ENCODE measurements at places on chromosomes 13 and 19.

DNA sequence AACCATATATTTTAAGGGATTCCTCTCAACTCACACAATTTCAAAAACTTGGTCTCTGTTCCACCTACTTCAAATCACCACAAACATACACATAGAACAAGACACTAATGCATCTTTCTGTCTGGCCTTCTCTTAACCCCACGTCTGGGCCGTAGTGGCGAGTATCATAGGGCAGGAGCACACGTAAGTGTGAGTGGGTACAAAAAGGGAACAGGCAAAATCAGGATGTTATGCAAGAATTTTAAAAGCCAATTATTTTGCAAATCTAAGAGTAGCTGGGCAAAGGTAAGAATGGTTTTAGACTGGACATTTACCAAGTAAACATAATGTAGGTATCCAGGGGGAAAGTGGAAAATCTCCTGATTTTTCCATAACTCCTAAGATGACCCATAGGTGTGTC lies 35.1 kb downstream of the MTMR6 start:
- H3K4me1 ChIP-seq, result no peaks in the 10 kb centered on the region
- DNase-seq, result no peak
- no peak overlapping the region for H3K4me3 ChIP-seq
- no peak overlapping the region for H3K27ac ChIP-seq
- peaks cover 4% of the 10 kb centered on the region for H3K36me3 ChIP-seq

DNA sequence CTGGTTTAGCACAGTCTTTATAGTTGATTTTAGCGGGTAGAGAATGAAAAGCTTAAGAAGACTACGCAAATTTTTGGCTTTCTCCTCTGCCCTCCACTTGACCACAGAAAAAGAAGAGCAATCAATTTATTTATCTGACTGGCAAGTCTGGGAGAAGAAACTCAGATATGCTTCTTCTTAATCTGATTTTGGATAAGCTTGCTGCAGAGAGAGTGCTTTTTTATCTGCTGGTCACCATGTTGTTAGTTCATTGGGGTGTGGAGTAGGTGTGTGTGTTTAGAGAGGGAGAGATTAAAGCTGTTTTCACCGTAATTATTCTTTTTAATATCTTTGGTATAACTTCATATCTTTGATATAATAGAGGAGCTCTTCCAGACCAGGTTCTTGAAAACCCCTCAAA lies 471.4 kb upstream of the SLC10A2 start:
- no peaks in the 10 kb centered on the region for H3K36me3 ChIP-seq
- H3K4me3 ChIP-seq, result no peak overlapping the region
- H3K4me1 ChIP-seq, result no peaks in the 10 kb centered on the region
- DNase-seq, result no peak
- H3K27me3 ChIP-seq, result no peaks in the 10 kb centered on the region

- peaks cover 13% of the 10 kb centered on the region for H3K4me1 ChIP-seq
- H3K27ac ChIP-seq, result peak overlapping the region; percentile 70
- H3K4me3 ChIP-seq, result no peak overlapping the region
Measured at GRCh38 chr13:20461481-20461859, 64.2 kb downstream of the CRYL1 start.

- DNase-seq, result peak; percentile 51
- no peaks in the 10 kb centered on the region for H3K4me1 ChIP-seq
- peak overlapping the region; percentile 95 for H3K4me3 ChIP-seq
Measured at GRCh38 chr13:20901668-20902437, 693 bp downstream of the XPO4 start.

DNA sequence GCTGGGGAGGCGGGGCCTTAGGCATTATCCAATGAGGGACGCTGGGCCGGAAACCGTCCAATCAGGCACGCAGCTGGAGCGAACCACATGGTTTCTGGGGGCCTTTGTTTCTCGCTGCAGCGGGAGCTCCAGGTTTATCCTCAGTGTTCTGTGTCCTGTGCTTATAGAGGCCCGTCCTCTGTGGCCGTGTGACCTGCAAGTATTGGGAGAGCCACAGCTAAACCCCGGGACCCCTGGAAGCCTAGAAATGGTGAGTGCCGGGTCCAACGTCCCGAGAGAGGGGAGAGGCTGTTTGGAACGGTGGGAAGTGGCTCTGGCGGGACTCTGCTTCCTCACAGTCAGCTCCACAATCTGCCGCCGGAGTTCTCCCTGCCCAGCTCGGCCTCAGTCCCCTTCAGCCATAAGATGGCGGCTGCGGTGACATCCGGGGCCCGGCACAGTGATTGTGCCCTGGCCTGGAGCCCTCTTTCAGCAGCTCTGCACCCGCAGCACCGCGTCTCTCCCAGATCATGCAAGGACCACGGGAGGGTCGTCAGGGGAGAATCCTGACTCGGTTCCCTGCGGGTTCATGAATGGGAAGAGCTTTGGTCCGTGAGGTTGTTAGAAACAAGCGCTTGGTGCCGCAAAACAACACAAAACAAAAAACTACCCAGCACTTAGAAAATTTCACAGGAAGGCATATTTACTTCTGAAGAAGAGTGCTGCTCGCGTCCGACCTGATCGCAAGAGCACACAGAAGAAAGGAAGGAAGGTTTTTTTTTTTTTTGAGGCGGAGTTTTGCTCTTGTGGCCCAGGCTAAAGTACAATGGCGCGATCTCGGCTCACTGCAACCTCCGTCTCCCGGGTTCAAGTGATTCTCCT lies at the start of gene ZNF253:
Gene ZNF253, plus strand, starts transcription at position 133 of the 861 bp plus-strand sequence. Its CDS starts 115 bp downstream, at position 248.
- DNase-seq, result peak; percentile 99
- peak within 1 kb of the TSS; percentile 98 for H3K4me3 ChIP-seq
- H3K36me3 ChIP-seq, result peaks cover 1% of the 10 kb centered on the region
- H3K4me1 ChIP-seq, result peaks cover 4% of the 10 kb centered on the region

DNA sequence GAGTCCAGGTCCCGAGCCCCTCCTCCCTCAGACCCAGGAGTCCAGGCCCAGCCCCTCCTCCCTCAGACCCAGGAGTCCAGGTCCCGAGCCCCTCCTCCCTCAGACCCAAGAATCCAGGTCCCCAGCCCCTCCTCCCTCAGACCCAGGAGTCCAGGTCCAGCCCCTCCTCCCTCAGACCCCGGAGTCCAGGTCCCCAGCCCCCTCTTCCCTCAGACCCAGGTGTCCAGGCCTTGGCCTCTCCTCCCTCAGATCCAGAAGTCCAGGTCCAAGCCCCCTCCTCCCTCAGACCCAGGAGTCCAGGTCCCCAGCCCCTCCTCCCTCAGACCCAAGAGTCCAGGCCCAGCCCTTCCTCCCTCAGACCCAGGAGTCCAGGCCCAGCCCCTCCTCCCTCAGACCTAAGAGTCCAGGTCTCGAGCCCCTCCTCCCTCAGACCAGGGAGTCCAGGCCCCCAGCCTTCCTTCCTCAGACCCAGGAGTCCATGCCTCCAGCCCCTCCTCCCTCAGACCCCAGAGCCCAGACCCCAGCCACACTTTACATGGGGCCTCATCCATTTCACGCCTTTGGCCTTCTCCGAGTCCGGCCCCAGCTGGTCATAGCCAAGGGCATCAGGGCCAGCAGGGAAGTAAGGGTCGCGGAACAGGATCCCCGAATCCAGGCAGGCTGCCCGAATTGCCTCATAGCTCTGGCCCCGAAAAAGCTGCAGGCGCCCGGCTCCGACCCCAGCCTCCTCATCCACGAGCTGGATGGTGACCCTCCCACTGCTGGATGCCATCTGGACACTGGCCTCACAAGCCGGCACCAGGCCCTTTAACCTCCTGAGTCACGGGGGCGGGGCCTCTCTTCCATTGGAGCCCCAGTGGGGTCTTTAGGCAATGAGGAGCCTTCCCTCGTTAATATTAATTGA lies 628 bp downstream of the CAPN12 start:
- no peaks in the 10 kb centered on the region for H3K36me3 ChIP-seq
- no peak overlapping the region for H3K4me3 ChIP-seq
- H3K4me1 ChIP-seq, result no peaks in the 10 kb centered on the region
- DNase-seq, result no peak
- H3K27ac ChIP-seq, result no peak overlapping the region

DNA sequence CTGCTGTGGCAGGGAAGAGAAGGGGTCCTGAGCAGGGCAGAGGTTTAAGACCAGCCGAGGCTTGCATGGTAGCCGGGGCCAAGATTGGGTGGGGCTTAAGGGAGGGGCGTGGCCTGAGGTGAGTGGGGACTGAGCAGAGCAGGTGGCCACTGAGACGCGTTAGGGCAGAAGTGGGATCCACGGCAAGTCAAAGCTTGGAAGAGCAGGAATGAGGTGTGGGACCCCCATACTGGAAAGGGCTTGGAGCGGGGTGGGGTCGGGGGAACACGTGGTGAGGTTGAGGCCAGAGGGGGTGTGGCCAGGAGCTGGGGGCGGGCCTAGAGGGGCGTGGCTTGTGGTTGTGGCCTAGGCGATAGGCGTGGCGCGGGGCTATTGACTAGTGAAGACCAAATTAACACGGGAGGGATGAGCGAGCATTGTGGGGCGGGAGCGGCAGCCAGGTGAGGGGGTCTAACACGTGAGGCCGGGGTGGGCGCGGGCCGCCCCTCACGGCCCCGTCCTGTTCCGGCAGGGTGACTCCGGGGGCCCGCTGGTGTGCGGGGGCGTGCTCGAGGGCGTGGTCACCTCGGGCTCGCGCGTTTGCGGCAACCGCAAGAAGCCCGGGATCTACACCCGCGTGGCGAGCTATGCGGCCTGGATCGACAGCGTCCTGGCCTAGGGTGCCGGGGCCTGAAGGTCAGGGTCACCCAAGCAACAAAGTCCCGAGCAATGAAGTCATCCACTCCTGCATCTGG lies 3.3 kb downstream of the CFD start:
- peaks cover 11% of the 10 kb centered on the region for H3K27me3 ChIP-seq
- peaks cover 5% of the 10 kb centered on the region for H3K36me3 ChIP-seq
- H3K4me1 ChIP-seq, result peaks cover 4% of the 10 kb centered on the region
- H3K27ac ChIP-seq, result no peak overlapping the region
- H3K4me3 ChIP-seq, result no peak overlapping the region
- DNase-seq, result peak; percentile 68

DNA sequence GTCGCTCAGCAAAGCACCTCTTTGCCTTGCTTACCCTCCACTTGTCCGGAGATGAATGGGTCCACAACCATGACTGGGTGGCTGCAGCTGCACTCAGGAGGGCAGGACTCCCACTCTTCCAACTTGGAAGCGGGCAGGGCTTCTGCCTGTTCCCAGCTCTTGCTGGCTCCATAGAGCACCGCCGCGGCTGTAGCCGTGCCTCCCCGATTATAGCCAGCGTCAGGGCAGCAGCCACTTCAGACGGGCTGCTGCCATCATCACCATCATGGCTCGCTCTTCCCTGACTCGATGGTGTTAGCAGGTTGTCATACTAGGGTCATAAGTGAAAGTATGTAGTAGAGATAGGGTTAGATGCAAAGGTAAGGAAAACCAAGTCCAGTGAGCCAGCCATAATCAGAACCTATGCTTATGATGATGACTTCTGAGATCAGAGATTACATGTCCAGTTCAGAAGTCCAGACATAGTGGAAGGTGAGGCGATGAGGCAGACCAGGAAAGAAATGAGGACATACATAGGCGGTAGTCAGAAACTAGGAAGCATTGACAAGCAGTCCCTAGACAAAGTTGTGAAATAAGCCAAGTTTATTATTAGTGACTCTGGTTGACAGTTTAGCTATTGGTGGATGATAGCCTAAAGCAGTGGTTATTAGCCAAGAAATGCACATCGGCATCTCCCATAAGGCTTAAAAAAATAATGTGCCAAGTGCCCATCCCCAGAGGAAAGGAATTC lies 4.4 kb upstream of the INTS6 start:
- H3K4me1 ChIP-seq, result no peaks in the 10 kb centered on the region
- no peak for DNase-seq
- no peak overlapping the region for H3K27ac ChIP-seq
- no peak overlapping the region for H3K4me3 ChIP-seq
- H3K36me3 ChIP-seq, result no peaks in the 10 kb centered on the region

- no peaks in the 10 kb centered on the region for H3K27me3 ChIP-seq
- DNase-seq, result no peak
- no peak overlapping the region for H3K4me3 ChIP-seq
- H3K4me1 ChIP-seq, result peaks cover 5% of the 10 kb centered on the region
- H3K27ac ChIP-seq, result no peak overlapping the region
Measured at GRCh38 chr13:97319113-97319720, 97.1 kb downstream of the MBNL2 start.

DNA sequence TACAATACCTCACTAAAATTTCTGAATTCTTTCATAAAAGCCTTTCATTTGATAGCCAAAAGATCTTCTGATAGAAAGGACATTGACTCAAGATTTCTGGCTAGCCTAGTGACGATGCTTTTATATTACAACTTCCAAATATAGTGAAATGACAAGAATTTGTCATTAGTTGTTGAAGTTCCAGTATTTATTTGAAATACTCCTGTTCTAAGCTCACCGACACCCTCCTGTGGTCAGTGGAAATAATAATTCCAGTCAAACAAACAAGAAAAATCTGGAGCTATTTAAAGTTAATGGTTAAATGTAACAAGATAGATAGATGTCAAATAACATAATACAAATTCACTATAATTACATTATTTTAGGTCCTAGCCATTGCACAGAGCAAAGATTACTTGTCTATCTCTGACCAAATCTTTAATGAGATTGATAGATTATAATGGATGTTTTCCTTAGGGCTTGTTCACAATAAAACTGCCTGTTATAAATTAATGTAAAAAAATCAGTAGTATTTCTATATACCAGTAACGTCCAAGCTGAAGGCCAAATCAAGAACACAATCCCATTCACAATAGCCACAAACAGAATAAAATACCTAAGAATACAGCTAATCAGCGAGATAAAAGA lies 195.5 kb downstream of the RGCC start:
- no peaks in the 10 kb centered on the region for H3K36me3 ChIP-seq
- H3K4me1 ChIP-seq, result peaks cover 6% of the 10 kb centered on the region
- no peak overlapping the region for H3K27ac ChIP-seq
- H3K4me3 ChIP-seq, result no peak overlapping the region

- H3K27me3 ChIP-seq, result no peaks in the 10 kb centered on the region
- DNase-seq, result no peak
- H3K27ac ChIP-seq, result no peak overlapping the region
- H3K36me3 ChIP-seq, result no peaks in the 10 kb centered on the region
- H3K4me3 ChIP-seq, result no peak overlapping the region
- no peaks in the 10 kb centered on the region for H3K4me1 ChIP-seq
Measured at GRCh38 chr13:84038001-84038400, 155.7 kb upstream of the SLITRK1 start.

GRCh38 chr19:12779162-12779993 lies 4.0 kb upstream of the HOOK2 start:
- peak overlapping the region; percentile 72 for H3K27ac ChIP-seq
- H3K4me3 ChIP-seq, result no peak overlapping the region
- peaks cover 41% of the 10 kb centered on the region for H3K4me1 ChIP-seq
- DNase-seq, result no peak
- H3K27me3 ChIP-seq, result no peaks in the 10 kb centered on the region

GRCh38 chr19:14150041-14150769 lies 13.8 kb upstream of the ASF1B start:
- peak; percentile 28 for DNase-seq
- no peaks in the 10 kb centered on the region for H3K36me3 ChIP-seq
- H3K27ac ChIP-seq, result no peak overlapping the region
- H3K4me3 ChIP-seq, result no peak overlapping the region
- H3K27me3 ChIP-seq, result no peaks in the 10 kb centered on the region

DNA sequence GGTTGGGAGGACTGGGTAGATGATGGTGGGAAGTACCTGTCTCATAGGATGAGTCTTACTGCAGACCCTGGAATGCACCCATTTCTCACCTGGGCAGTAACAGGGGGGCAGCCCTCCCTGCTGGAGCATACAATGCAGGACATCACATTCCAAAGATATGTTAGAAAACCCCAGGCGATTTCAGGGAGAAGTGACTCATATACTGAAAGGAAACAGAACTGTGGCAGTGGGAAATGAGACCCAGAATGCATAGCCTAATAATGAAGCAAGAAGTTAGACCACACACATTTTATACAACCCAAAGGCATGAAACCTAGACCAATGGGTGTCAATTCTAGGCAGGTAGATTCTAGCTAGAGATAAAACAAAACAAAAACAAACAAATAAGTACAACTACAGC lies 402.7 kb downstream of the IRS2 start:
- H3K4me1 ChIP-seq, result peaks cover 9% of the 10 kb centered on the region
- H3K27ac ChIP-seq, result no peak overlapping the region
- DNase-seq, result peak; percentile 42
- H3K36me3 ChIP-seq, result no peaks in the 10 kb centered on the region

Measured in trophoblast cell (in vitro differentiated cells and primary cell).